ENCODE measurements at places on chromosomes 6 and 20.
A peak's percentile ranks its signal among the peaks of the same experiment; 100 is the strongest.

DNA sequence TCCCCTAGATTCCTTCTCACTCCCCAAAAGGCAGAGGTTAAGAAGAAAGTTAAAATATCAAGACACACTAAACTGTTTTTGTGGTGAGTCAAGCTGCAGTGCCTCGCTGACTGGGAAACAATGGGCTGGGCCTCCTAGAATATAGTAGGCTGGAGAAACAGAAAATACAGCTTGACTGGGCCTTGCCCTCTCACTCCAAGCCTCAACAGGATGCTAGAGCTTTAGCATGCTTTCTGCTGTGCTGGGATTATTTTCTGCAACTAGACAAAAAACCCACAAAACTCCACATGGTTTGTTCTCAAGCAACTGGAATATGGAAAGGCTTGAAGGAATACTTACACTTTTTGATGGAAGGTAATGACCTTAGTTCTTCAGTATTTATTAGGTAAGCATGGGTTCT, 27.9 kb downstream of the FOXO3 start:
- DNase-seq = no peak

DNA sequence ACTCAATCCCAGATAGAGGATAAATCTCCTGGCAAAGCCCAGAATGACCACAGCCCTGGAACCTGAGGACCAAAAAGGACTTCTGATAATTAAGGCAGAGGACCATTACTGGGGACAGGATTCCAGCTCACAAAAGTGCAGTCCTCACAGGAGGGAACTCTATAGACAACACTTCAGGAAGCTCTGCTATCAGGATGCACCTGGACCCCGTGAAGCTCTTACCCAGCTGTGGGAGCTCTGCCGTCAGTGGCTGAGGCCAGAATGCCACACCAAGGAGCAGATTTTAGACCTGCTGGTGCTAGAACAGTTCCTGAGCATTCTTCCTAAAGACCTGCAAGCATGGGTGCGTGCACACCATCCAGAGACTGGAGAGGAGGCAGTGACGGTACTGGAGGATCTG, 992 bp downstream of the ZSCAN16 start:
- no peak for DNase-seq

- peak; percentile 90 for DNase-seq
Measured at GRCh38 chr20:33554914-33555420, 65.1 kb downstream of the CBFA2T2 start.

DNA sequence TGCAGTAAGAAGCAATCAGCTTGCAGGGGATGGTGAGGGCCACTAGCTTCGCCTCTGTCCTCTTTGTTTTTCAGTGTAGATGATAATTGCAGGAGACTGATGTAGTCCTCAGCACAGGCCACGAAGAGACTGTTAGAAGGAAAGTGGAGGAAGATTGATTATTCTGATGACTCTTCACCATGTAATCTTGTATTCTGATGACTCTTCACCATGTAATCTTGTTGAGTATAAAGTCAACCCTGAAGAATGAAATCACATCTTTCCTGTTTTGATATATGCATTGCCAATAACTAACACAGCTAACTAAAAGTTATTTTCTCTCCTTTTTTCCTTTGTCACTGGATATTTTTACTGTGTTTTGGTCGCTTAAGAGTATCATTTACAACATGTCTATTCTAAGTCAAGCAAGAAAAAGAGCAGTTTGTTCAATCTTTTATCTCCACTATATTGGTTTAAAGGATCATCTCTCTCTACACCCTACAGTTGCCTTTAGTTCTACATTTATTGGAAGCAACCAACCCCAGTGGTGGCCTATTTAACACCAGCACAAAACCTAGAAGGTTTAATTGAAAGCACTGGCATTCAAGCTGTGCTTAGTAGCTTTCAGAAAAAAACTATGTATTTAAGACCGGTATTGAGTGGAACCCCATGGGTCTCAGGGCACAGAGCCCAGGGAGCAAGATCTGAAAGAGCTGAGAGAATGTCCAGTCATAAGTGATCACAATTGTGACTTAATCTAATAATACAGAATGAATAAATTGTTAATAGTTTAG, 107.2 kb upstream of the BTBD3 start:
- no peak for DNase-seq

DNA sequence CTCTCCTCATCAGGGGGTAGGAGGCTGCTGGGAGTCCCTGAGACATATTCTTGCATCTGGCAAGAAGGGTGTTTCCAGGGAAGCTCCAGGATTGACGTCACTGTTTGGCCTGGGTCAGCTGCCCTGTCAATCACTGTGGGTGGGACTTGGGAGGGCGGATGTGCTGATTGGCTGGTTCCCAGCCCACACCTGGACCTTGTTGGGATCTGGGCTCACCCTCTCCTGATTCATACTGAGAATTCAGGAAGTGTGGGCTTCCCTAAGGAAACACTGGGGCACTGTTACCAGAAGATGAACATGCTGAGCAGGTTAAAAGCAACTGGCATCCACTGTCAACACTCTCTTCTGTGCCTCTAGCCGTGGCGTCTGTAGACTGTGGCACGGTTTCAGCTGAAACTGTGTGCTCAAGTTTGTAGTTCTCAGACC, 36.5 kb downstream of the CDH26 start:
- DNase-seq = no peak

DNA sequence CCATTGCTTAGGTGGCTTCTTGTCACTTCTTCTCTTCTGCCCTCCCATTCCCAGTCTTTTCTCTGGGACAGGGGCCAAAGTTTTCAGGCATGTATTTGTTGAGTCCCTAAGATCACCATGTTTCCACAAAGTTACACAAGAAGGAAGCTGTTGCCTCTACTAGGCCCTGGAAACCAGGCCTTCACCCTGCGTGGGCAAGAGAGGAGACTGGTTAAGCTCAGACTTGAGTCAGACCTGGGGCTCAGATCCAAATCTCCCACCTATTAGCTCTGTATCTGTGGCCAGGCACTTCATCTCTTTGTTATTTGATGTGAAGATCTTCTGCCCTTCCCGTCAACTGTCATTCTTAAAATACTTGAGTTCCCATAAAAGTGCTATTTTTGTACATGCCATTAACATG, 154.6 kb downstream of the SASH1 start:
- no peak for DNase-seq

DNA sequence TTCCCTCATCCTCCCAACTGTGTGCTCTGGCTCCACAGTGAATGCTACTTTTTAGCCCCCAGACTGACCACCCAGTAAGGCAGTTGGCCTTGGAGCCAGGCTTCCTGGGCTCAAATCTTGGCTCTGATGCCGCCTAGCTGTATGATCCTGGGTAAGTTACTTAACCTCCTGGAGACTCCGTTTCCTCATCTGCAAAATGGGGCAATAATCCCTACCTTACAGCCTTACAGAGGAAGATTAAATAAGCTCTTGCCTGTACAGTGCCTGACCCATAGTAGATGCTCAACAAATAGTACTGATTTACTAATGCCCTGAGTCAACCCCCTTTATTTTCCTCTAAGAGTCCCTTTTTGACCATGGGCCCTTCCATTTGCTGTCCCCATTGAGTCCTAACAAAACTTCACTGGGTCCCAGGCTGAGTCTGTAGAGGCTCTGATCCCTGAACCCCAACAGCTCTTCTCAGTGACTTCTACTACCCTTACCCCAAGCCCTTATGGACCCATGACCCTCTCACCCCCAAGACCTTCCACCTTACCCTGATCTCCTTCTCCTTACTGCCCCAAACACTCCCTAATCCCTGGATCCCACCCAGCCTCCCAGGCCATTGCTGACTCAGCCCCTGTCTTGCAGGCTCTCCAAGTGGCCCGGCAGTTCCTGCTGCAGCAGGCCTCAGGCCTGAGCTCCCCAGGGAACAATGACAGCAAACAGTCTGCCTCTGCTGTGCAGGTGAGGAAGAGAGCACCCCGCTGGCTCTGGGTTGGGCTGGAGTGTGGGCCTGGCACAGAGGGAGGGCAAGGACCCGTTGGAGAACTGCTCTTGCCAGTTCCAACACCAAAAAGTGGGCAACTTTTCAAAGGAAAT, 31.4 kb downstream of the FOXP4 start:
- peak; percentile 75 for DNase-seq

- no peak for DNase-seq
Measured at GRCh38 chr20:50447102-50447804, 62.9 kb upstream of the PTPN1 start.

GRCh38 chr20:32632461-32633354, 41.0 kb downstream of the C20orf203 start:
- DNase-seq = no peak

DNA sequence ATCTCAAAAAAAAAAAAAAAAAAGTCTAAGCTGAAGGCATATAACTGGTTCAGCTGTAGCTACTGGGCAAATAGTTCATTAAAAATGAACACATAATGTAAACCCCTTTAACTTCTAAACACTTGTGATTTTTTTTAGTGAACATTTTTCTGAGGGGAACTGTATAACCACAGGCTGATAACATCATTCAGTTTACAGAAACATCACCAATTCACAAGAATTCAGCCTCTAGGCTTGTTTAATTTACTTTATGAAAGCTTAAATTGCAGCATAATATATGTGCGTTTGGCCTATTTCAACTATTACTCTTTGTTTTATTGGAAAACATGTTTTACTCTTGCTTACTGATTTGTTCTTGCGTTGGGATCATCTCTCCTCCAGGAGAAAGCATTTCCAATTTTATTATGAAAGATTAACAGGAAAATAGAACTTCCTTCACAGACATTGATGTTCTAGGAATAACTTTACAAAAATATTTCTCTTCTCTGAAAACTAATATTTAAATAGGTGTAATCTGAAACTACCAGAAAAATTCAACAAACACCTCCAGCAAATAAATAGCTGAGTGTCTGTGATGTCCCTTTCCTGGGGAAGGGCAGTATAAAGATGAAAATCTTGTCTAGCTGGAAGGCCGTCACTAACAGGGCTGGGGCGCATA, 284.5 kb downstream of the UST start:
- no peak for DNase-seq

- DNase-seq = no peak
Measured at GRCh38 chr6:99066044-99066443, 118.3 kb upstream of the FBXL4 start.

DNA sequence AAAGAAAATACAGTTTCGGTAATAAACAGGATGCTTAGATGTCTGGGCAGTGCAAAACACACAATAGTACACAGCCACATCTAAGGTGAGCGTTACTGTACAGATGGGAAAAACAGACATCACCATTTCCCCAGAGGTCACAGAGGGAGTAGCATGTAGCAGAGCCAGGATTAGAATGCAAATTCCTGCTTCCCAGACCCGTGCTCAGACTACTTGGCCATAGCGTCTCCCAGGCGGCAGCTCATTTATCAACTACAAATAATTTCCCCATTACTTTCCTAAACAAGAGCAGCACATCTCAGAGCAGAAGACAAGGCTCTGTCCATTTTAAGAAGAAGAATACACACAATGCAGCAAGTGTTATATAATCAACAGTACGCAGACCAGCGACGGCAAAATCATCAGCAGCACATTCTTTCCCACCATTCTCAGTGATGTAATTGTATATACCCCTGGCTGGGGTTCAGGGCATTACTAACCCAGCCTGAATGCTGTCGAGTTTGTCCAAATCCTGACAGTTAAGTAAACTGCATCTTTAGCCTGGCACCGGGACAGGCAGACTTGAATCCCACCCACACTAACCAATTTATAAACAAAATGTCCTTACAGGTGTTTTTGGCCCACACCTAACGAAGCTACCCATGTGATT, 61.9 kb downstream of the CNKSR3 start:
- peak; percentile 30 for DNase-seq

GRCh38 chr20:48523191-48523995, 304.4 kb downstream of the PREX1 start:
- DNase-seq = no peak

GRCh38 chr6:104187616-104188015, 672.1 kb downstream of the HACE1 start:
- DNase-seq = no peak

GRCh38 chr6:84912472-84913322, 148.3 kb upstream of the TBX18 start:
- no peak for DNase-seq

DNA sequence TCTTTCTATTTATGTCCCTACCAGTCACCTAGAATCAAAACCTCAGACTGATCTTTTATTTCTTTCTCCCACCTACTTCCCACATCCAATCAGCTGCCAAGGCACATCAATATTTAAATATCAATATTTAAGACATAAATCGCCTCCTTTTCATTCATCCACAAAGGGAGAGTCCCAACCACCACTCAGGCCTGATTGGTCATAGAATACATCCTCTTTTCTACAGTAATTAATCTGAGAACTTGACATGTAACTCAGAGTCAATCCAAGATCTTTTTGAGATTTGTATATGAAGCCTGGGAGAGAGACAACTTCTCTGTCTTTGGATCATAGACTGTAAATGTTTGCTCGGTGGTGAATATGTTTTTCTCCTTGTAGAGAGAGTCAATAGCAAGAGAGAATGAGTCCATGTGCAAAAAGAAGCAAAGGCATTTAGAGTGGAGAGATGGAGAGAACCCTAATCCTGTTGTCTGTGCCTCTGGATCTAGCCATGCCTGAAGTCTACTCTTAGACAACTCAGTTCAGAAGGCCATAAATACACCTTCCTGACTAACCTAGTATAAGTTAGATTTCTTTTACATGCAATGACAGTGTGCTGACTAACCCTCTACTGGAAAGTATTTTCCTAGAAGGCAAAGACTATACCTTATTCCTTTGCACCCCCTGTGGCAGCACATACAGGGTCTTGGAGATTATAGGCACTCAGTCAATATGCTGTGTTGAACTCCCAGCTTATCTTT, 12.1 kb upstream of the NEDD9 start:
- no peak for DNase-seq
